ENCODE measurements at places on chromosomes 4 and X. TPM values are rescaled to one million over a fixed set of nuclear protein-coding genes. Genes with fewer than 3 reads are reported as not detected.

GRCh38 chr4:30714408-30715031 is 5.6 kb upstream of the PCDH7 start:
- DNase-seq, result peak; percentile 38

GRCh38 chr4:177562163-177562562 is 119.9 kb upstream of the AGA start:
- no peak for DNase-seq

FAM47B gene
- not detected for total RNA-seq

DNA sequence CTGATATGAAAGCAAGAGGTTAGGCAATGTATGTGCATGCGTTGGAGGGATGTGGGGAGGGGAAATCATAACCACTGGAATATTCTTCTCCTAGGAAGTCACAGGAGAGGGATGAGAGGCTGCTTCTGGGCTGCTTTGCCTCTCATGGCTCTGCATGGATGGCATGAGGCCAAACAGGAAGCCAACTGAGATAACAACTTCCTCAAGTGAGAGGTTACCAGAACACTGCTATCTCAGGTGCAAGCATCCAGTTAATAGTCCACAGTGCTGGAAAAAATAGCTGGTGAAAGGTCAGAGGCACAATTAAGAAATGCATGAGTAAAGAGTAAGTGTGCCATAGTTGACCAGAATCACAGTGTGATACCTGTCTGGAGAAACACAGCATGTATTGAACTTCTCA is 113.3 kb downstream of the ELOVL6 start:
- DNase-seq, result no peak

GRCh38 chrX:24231641-24232179 is 82.2 kb downstream of the SUPT20HL2 start:
- no peak for DNase-seq

Measured in ovary (tissue), 10 donors.